ENCODE measurements at places on chromosomes 2 and 18.

DNA sequence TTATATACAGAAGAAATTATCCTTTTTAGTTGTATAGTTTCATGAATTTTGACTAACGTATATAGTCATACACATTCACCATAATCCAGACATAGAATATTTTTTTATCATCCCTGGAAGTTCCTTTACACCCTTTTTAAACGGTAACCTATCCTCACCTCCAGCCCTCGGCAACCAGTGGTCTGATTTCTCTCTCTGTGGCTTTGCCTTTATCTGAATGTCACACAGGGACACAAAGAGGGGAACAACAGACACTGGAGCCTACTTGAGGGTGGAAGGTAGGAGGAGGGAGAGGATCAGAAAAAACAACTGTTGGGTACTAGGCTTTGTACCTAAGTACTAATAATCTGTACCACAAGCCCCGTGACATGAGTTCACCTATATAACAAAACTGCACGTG is 191.9 kb downstream of the MC4R start:
- DNase-seq = no peak

GRCh38 chr2:221943076-221943810 is 355.6 kb downstream of the PAX3 start:
- DNase-seq = no peak

- DNase-seq = no peak
Observed at GRCh38 chr18:50793641-50794565, 25.9 kb downstream of the MRO start.

- DNase-seq = no peak
Observed at GRCh38 chr18:44941516-44941915, 260.8 kb downstream of the SETBP1 start.

- no peak for DNase-seq
Observed at GRCh38 chr2:95039363-95039762, 13.9 kb downstream of the MAL start.

- DNase-seq = no peak
Observed at GRCh38 chr2:168174756-168175155, 72.6 kb downstream of the STK39 start.

All from Caki2 (cell line).